ENCODE measurements at places on chromosomes 6 and 20.
A peak's percentile ranks its signal among the peaks of the same experiment; 100 is the strongest.

DNA sequence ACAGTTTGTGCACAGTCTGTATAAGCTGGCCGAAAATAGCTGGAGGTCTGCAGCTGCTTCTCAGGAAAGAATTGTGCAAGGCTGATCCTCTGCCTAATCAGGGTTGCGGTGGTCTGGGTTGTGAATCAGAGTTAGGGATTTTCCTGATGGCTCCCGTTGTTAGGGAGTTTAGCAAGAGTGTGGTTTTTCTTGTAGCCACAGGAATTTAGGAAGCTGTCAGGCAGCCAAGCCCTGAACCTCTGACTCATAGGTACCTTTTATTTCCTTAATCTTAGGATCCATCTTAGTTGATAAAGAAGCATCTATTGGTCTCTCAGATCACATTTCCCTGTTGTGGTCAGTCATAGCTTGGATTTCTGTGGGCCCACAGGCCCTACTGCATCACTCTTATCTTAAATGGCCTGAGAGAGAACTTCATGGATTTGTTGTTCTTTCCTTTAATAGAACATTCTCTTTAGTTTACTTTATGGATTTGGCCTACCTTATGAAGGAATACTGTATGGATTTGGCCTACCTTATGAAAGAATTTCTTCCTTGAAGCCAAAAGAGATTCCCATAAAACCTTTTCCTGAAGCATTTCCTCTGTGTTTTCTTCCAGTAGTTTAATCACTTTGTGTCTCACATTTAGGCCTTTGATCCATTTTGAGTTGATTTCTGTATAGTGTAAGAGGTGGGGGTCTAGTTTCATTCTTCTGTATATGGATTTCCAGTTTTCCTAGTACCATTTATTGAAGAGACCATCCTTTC, 10.3 kb downstream of the KIF25 start:
- no peak for DNase-seq

DNA sequence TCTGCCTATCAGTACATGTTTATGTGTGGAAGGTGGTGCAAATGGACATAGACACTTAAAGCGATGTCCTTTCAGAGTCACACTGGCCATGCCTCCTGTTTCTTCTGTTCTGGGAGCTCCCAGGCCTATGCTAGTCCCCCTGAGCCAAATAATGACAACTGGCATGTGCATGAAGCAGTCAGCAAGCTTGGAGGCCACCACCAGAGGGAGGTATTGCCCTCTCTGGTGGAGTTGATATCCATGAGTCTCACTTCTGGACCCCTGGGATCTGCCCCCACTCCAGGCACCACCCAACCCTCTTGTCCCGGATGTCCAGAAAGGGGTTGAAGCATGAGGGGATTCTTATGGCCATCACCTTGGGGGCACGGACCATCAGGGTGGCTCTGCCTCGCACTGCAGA, 172.2 kb downstream of the AIG1 start:
- peak; percentile 17 for DNase-seq

DNA sequence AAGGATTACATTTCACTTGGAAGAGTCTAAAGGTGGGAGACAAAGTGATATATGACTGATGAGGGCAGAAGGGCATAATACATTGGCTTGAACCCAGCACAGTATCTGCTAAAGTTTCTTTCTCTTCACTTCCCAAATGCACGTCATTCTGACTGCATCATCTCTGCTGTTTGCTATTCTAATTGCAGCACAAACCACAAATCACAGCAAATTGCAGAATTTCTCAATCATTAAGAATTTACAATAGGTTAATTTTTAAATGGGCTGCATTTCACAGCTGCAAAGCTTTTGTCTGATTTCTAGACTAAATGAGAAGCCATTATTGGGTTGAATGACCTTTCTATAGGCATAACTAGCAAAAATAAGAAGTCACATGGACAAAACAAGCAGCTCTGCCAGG, 337.0 kb downstream of the RNGTT start:
- DNase-seq = no peak

- no peak for DNase-seq
These were observed 204.3 kb upstream of the CST7 start for GRCh38 chr20:24744747-24745146.

GRCh38 chr6:37741757-37742400, 44.2 kb upstream of the MDGA1 start:
- peak; percentile 66 for DNase-seq

- DNase-seq = no peak
These were observed 96.0 kb upstream of the PRND start for GRCh38 chr20:4625687-4626086.

DNA sequence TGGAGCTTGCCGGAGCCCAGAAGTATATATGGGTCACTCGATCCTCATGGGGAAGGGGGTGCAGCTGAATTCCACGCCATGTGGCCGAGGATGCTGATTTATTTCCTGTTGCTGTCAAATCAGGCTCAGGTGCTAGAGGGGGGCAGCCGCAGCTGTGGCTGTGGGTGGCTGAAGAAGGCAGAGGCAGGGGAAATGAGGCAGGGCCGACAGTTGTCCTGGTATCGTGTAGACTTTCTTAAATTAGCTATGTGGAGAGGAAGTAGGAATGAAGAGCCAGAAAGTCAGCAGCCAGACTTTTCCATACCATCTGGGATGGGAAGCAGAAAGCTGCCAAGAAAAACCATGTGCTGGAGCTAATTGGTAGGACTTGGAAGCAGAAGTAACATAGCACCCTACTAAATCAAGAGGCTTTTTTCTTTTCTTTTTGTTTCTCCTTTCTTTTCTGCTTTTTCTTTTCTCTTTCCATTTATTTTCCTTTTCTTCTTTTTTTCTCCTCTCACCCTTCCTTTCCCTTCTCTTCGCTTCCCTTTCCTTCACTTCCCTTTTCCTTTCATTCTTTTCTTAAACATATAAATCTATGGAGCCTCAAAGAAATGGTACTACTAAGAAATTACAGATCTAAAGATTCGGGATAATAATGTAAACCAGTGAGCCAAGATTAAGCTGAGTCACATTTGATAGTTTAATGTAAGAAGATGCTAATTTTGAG, 90.6 kb upstream of the CD83 start:
- no peak for DNase-seq

DNA sequence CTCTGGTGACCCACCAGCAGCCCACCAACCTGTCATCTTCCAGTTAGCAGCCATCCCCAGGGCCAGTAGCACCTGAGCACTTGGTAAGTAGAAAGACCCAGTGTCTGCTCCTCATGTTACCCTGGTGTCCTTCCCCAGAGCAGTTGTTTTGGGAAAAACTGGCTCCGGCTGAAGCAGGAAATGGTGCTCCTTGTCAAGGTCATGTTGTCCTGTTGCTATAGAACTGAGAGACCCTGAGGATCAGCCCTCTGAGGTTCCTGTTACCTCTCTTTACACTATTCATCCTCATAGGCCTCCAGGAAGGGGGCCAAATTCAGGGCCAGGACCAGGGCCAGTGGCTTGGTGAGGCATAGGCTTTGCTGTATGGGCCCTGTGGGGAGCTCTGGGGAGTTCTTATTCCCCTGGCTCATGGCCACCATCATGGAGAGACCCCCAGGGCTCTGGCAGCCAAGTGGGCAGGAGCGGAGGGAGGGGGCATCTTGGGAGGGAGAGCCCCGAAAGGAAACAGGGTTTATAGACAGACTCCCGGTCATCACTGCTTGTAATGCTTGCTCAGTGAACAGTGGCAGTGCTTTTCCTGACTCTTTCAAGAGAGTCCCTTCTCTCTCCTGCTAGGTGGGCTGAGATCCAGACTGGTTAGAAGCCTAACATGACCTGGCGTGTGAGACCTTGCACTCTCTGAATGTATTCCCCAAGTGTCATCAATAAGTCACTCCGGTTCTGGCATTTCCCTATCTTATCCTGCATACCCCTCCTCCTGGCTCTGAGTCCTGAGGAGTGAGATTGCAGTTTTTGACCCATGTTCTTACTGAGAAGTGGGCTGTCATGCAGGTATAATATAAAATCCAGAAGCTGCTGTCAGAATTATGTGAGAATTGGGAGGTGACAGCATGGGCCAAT, 50.7 kb downstream of the PPARD start:
- no peak for DNase-seq

DNA sequence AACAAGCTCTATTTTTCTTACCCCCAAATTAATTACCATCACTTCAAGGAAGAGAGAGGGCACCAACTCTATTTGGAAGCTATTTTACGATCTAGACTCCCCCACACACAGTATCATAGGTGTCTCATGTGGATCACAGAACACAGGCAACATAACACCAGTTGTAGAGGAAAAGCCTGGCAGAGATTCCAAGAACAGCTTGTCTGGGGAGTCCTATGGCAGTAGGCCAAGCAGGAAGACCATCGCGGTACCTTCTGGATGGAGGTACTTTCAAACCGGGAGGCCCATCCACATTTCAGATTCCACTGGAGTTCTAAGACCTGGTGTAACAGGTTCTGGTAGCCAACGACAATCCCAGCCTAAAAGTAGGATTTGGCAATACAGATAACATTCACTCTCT, 37.6 kb upstream of the SPDEF start:
- no peak for DNase-seq

DNA sequence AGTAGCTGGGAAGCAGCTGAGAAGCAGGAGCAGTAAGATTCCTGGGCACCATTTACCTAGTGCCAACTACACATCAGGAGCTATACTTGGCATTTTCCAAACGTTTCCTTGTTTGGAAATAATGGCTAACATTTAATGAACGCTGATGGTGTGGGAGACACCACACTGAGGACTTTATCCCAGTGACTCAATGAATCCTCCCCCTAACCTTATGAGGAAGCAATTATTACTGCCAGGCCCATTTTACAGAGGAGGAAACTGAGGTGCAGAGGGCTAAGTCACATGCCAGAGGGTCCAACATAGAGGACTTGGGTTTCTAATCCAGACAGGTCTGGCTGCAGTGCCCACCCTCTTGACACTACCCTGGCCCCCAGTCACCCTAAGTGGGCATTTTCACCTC, 6.1 kb downstream of the PTGIS start:
- no peak for DNase-seq

GRCh38 chr20:59972037-59972801, 14.0 kb downstream of the CDH26 start:
- DNase-seq = no peak

DNA sequence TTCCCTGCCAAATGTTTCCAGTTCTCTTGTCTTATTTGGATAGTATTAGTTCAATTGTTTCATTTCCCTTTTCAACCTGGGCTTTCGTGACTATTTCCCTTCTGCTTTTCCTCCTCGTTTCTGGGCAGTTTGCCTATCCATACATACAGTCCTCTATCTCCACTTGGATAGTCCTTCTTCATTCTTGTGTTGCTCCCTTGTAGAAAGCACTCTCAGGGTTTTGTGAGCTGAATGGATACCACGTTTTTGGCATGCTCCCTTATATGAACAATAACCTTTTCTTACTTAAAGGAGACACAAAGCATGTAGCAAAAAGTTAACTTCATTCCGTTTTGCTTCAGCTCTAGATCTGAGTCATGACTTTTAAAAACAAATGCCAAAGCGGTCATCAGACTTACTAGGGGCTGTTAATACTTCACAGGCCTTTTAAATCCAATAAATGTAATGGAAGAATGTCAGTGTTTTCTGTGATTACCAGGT, 16.6 kb downstream of the CRYBG1 start:
- no peak for DNase-seq

GRCh38 chr6:149761438-149761837, 11.9 kb downstream of the PCMT1 start:
- DNase-seq = no peak

DNA sequence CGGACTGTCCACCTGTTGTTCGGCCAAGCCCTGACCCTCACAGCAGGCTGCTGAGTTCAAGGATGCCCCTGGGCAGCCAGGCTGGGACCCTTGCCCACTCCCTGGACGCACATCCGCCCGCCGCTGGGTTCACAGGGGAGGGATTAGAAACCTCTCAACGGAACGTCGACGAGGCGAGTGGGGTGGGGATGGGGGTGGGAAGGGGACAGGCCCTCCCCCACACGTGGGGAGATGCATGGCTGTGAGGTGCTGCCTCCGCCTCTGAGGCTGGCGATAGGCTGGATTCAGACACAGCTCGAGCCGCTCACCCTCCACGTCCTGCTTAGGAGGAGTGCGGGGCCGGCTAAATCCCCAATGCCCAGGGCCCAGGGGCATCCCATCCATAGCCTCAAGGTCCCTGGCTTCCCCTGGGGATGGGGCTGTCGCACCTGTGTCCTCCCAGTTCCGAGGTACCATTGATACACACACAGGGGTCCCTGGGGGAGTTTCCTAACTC, 90.6 kb upstream of the BHLHE23 start:
- no peak for DNase-seq

DNA sequence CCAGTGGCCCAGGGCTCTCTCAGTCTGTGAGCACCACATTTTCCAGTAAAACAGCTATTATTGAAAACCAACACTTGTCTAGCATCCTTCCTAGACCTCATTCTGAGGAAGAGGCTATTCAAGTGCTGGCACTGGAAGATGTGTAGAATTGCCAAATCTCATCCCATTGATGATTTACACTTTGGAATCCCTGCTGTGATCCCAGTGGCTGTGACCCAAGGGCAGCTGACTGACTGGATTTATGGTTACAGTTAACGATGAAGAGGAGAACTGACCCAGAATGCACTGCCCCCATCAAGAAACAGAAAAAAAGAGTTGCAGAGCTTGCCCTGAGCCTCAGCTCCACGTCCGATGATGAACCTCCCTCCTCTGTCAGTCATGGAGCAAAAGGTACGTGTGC, 2.4 kb downstream of the CMTR1 start:
- DNase-seq = no peak

DNA sequence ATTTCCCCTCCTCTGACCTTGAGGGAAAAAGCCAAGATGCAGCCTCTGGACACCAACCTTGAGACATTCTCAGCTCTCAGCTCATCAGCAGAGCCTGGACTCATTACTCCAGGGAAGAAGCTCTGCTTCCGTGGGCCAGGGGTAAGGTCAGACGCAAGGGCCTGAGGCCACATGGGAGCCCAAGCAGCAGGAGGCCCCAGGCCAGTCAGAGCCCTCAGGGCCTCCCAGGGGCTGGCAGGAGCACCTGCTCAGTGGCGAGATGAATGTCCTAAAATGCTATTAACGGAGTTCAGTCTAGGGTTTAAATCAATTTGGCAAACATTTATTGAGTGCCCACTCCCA, 208.6 kb downstream of the ERMARD start:
- no peak for DNase-seq

DNA sequence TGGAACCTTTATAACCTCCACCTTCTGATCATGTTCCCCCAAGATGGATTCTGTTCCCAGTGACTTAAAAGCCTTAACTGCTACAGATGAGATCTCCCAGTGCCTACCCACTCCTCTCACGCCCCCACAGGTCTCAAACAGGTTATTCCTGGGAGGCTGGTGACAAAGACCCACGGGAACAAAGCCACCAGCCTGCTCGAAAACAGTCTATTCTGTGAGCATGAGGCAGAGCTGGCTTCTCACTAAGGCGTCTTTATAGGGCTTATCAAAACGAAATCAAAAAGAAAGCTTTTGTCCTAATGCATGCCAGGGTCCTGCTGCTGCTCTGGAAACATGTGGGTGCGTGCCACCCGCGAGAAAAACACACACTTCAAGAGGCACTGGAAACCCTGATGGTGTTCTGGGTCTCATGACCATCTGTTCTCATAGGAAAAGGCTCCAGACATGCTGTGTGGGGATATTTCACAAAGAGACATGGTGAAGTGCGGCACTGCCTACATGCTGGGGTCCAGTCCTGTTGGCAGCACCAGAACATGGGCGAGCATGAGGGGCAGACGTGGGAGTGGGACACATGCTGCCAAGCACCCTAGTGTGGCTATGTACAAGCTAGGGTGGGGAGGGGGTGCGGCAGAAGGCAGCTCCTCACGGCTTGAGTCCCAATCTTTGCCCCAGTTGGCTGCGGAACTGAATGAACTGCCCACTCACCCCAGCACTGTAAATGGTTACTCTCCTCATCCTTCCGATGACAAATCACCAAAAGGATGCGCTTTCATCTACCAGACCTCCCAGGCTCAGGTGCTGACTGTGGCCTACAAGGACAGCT, 2.1 kb downstream of the FKBP1A start:
- DNase-seq = no peak

- DNase-seq = no peak
These were observed 33.8 kb downstream of the DLGAP4 start for GRCh38 chr20:36339646-36340592.
